ENCODE measurements at places on chromosomes 6 and 20.

GRCh38 chr6:126618639-126619343, 278.9 kb downstream of the CENPW start:
- no peak for DNase-seq

DNA sequence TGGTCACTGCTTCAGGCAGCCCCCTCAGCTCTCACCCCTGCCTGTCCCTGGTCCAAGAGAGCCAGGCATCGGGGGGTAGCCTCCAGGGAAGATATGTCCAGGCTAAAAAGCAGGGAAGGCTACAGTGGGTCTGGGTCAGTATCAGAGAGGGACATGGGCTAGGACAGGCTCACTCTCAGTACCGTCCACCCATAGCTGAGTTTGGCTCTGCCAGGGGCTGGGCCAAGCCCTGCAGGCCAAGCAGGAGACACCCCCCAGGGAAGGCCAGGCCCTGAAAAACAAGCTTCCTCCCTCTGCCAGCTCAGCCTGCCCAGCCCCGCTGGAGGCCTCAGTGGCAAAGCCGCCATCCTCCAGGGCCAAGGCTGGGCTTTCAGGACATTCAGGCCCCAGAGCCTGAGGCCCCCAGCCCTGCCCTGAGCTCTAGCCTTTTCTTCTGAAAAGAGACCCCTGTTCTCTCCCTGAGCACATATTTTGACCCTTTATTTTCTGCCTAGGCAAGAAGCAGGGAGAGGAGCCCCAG, 28.6 kb upstream of the TGM2 start:
- DNase-seq, result no peak

GRCh38 chr6:11702089-11702488, 76.5 kb downstream of the ADTRP start:
- no peak for DNase-seq

DNA sequence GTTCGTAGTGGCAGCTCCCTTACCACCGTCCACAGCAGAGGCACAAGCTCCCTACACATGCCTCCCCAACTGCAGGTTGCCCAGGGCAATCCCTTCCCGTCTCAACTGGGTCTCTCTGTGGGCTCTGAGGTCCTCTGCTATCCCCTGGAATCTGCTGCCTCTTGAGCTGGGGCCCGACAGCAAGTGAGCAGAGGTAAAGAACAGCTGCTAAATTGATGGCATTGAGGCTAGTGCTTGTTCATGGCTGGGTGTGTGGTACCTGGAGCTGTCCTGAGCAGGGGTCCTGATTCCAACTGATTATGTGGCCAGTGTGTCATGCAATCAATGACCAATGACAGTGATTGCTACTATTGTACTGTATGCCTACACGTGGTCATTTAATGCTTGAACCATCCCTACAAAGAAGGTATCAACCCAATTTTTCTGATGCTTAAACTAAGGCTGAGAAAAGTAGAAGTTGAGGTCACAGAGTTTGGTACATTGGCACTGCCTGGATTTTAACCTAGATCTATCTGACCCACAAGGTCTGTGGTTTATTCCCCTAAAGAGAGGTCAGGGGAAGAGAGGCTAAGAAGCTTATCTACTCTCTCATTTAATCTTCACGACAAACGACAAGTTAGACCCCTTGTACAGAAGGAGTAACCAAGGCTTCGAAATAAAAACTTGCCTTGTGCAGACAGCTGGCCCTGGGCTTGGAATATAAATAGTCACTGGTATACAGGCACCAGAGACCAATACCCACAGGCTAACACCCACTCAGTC, 41.1 kb downstream of the HNF4A start:
- no peak for DNase-seq

DNA sequence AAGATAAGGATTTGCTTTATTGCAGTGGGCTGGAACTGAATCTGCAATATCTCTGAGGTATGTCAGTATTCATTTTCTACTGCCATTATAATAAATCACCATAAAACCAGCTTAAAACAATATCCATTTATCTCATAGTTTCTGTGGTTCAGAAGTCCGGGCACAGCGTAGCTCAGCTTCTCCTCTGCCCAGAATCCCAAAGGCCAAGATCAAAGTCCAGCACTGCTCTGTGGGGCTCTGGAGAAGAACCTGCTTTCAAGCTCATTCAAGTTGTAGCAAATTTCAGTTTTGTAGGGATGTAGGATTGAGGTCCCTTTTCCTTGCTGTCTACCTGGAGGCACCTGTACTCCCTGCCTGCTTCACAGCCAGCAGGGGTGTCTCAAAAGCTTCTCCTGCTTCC, 339.9 kb upstream of the AGPAT4 start:
- DNase-seq, result no peak

DNA sequence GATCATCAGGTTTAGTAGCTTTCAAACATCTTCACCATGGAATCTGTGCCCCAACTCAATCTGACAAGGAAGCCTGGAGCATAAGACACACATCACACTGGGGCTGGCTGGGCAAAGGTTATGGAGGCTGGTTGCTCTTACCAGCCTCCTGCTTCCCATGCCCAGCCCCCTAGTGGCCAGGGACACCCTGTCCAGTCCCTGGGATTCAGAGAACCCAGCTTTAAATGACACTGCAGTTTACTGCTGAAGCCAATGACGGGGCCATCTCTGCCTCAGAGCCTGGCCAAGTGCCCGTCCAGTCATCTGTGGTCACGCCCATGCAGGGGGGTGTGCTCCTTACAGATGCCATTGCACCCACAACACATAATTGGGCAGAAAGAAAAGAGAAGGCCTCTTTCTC, 272.9 kb downstream of the SMOC2 start:
- no peak for DNase-seq

DNA sequence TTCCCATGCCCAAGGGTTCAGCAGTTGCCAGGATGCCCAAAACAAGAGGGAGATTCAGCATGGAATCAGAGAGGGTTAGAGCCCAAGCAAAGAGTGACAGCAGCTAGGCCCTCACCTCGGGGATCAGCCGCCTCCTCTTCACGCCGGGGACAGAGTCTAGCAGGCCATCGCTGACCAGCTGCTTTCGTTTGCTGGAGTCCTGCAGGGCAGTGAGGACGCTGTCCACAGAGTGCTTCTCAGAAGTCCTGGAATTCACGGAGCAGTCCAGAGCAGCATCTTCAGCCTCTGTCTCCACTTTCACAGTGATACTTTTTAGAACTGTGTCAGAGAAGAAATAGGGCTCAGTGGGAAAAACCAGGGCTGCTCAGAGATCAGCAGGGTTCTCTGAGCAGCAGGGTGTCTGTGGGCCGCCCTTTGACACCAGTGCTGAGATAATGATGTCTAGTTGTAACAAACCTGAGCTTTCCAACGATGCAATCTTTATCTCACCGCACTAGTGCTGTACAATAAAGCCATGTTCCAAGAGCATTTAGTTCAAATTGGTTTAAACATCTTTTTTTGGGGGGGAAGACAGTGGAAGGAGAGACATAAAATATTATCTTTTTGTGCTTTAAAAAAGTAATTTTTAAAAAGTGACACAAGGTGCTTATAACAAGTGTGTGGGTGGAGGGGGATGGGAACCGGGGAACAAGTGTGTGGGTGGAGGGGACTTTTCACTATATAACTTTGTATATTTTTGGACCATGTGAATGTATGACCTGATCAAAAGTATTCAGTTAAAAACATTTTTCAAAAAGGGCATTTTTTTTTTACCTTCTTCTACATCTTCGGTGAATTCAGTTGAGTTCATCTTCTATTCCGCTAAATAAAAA, 16.6 kb downstream of the BEND3 start:
- DNase-seq, result no peak

- DNase-seq, result no peak
These were observed 50.6 kb downstream of the SLC22A3 start for GRCh38 chr6:160398674-160399271.

DNA sequence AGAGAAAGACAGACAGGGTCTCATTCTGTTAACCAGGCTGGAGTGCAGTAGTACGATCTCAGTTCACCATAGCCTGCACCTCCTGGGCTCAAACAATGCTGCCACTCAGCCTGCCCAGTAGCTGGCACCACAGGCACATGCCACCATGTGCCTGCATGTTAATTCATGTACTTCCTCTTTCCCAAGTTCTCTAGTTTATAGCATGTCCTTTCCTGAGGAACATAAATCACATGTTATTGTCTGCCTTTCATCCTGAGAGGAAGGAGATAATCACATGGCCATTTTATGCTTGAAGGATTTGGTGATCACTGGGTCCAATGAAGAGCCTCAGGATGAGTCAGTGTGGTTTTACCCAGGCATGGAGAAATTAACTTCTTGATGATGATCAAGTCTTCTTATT, 47.9 kb downstream of the COL11A2 start:
- no peak for DNase-seq

GRCh38 chr20:21681234-21681921, 24.1 kb upstream of the PAX1 start:
- no peak for DNase-seq

DNA sequence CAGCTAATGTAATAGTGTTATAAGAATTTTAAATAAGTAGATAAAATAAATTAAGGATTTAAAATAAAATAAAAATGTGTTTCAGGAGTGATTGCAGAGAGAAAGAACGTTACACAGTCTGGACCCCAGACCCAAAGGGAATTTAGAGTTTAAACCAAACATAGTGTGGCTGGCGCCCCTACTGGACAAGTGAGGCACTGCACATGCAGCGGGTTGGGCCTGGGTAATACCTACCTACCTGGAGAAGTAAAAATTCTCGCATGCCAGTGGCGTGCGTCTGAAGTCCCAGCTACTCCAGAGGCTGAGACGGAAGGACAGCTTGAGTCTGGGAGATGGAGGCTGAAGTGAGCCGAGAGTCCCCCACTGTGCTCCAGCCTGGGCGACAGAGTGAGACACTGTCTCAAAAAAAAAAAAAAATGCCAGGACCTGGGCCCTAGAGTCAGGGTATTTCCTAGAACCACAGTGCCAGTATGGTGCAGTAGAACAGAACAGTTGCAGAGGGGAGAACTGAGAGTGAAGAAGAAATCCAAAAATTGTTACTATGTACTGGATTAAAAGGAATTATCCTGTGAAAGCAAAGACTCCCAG, 71.4 kb upstream of the TCF21 start:
- DNase-seq, result peak; percentile 2

DNA sequence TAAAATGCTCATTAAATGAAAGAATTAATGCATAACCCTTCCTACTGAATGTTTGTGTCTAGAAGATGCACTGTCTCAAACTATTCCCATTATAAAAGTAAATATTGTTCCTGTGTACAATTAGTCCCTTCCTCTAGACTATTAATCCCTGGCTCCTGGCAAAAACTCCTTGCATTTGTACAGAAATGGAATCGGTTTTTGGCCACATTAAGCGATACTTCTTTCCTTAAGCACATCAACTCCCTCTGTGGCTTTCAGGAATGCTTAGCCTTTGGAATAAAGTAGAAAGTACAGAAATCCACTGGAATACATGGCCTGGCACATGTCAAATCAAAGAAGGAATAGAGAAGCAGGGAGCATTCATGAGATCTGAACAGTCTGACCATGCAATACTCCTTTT, 179.8 kb downstream of the GMPR start:
- no peak for DNase-seq

- no peak for DNase-seq
These were observed at the start of gene ZBTB46 for GRCh38 chr20:63830841-63831588. Gene ZBTB46 (minus strand): TSS chr20:63831264. CDS start chr20:63790757, 40,507 bp downstream.

DNA sequence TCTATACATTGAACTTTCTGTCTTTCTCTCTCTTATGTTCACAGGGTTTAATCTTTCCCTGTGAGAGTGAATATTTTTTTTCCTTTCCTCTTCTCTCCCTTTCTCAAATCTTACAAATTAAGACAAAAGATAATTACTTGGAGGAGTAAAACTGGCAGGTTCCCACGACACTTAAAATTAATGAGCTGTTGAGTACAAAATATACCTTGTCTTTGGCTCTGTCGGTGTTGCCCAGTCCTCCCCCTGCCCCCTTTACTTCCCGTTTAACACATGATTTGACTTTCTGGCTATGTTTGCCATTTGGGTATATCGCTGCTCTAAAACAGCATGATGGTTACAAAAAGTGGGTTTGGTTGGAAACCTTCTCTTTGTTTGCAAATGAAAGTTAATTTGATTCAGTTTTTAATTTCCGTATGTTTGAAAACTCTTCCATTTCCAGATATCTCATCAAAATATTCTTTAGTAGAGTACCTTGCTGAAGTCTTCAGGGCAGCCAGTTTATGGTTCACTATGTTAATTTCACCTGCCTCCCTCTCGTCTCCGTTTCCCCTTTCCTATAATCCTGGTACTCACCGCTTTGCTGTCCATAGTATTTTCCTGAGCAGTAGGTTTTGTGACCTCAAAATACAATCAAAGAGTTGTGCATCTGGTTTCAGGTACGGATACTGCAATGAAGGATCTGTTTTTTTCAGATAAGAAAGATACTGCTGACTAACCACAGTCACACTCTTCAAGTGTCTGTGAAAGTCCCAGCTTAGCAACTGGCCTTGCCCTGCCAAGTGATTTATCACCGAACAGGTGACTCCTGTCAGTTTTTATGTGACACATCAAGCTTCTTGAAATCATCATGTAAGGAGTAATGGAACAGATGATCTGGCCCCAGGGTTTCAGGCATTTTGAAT, 181.2 kb downstream of the DTNBP1 start:
- no peak for DNase-seq

DNA sequence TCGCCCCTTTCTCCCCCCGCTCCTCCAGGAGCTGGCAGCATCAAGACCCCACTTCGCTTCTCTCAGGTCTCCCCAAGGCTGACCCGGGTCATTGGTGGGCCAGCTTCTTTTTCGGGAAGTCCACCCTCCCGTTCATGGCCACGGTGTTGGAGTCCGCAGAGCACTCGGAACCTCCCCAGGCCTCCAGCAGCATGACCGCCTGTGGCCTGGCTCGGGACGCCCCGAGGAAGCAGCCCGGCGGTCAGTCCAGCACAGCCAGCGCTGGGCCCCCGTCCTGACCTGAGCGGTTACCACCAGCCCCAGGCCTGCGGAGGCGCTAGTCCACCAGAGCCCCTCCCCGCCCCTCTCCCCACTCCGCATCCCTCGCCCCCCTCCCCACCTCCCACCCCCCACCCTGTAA, 1.0 kb downstream of the PPDPF start:
- DNase-seq, result no peak

GRCh38 chr6:6681075-6681849, 92.7 kb downstream of the LY86 start:
- no peak for DNase-seq

GRCh38 chr6:35072698-35073055, 68.5 kb downstream of the TCP11 start:
- DNase-seq, result no peak

GRCh38 chr6:29522227-29522626, 34.5 kb upstream of the MAS1L start:
- no peak for DNase-seq

DNA sequence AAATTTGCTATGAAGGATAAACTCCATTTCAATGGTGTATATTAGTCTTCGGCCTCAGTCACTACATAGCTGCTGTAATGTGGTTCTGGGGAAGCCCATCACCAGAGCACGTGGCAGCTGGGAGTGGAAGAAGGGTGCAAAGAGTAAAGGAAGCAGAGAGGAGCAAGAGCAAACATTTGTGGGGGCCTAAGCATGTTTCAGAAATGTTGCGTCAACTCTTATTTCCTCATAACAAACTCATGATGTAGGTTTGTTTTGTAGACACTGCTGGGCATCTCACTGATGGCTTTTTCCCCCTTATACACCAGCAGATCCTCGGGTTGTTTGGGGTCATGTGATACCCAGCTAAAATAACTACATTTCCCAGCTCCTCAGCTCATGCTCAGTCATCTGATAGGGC, 37.3 kb downstream of the DOK5 start:
- no peak for DNase-seq

GRCh38 chr6:20448828-20449227, 47.1 kb downstream of the E2F3 start:
- no peak for DNase-seq

Data from central memory CD4-positive, alpha-beta T cell (primary cell).